Psoas muscle (tissue), 8 donors: ENCODE measurements at places on chromosomes 7 and 10.

- peaks cover 4% of the 10 kb centered on the region for H3K36me3 ChIP-seq
- H3K27me3 ChIP-seq = peaks cover 2% of the 10 kb centered on the region
- H3K4me3 ChIP-seq = no peak overlapping the region
- DNase-seq = no peak
- H3K27ac ChIP-seq = no peak overlapping the region
Measured at GRCh38 chr10:119518176-119518575, 24.3 kb downstream of the RGS10 start.

DNA sequence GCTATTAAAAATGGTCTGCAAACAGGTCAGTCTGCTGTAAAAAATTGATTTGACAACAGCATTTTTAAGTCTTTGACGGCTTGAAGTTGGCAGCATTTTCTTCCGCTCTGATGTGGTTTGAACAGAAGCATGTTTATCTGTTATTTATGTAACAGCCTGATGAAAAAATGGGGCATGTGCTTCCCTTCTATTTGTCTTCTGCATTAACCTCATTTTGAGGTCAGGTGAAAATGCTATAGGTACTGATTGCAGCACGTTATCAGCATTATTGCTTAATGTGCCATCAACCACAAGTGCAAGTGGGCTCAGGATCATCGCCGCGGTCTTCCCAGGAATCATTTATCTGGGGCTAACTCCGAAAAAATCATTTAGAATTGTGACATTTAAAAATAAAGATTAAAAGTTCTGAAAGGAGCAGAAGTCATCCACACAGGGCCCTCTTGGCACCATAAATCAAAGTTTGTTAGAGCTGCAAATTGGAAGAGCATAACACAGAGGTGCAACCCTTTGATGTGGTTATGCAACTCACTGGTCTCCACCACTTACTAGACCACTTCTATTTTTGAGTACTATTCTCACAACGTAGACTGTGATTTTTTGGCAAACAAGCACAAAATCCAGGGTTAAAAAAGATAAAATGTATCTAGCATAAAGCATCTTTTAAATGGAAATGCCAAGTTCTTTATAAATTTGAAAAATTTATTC, 307.7 kb downstream of the MDFIC start:
- no peaks in the 10 kb centered on the region for H3K4me1 ChIP-seq
- no peak overlapping the region for H3K4me3 ChIP-seq
- no peak for DNase-seq
- H3K27ac ChIP-seq = no peak overlapping the region

- peak; percentile 95 for DNase-seq
- H3K27ac ChIP-seq = no peak overlapping the region
- H3K4me1 ChIP-seq = peaks cover 22% of the 10 kb centered on the region
- peak overlapping the region; percentile 1 for H3K4me3 ChIP-seq
Measured at GRCh38 chr7:41955893-41956675, 253.2 kb upstream of the INHBA start.

- no peak overlapping the region for H3K27ac ChIP-seq
- H3K27me3 ChIP-seq = no peaks in the 10 kb centered on the region
Measured at GRCh38 chr7:15439853-15440252, 122.0 kb downstream of the AGMO start.

DNA sequence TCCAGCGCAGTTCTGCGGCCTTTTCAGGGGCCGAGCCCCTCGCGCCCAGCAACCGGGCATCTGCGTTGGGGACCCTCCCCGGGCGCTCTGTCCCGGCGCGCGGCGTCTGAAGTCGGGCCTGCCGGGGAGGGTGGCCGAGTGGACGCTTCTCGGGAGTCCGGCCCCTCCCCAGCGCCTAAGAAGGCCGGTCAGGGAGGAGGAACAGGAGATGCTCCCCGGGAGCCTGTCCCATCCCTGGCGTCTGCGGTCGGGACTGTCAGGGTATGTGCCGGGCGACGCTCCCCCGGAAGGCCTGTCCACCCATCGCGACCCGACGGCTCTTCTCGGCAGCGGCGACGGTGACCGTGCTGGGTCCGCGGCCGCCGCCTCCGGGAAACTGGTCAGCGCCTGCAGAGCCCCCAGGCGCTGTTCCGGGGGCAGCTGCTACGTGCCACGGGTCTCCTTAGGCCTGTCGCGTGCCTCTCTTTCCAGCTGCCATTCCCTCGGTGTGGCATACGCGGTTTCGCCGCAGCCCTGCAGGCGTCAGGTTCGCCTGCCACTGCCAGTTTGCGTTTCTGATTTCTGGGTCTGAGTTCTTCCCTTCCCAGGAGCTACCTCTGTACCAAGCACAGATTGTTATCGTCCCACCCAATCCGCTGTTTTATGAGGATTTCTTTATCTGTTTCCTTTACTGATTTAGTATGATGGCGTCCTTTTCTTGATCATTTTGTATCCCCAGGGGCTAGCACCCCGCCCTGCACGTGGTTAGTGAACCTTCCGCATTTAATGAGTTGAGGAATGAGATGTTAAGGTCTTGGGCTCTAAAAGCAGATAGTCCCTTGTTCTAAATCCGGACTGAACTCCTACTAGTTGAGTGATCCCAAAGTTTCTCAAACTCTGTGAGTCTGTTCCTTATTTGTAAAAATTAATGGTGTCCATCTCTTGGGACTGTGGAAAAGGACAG, 782 bp downstream of the IFIT5 start:
- H3K27ac ChIP-seq = peak overlapping the region; percentile 82
- peaks cover 6% of the 10 kb centered on the region for H3K4me1 ChIP-seq
- no peaks in the 10 kb centered on the region for H3K27me3 ChIP-seq
- H3K36me3 ChIP-seq = peaks cover 15% of the 10 kb centered on the region
- peak; percentile 52 for DNase-seq
- H3K4me3 ChIP-seq = peak overlapping the region; percentile 85

DNA sequence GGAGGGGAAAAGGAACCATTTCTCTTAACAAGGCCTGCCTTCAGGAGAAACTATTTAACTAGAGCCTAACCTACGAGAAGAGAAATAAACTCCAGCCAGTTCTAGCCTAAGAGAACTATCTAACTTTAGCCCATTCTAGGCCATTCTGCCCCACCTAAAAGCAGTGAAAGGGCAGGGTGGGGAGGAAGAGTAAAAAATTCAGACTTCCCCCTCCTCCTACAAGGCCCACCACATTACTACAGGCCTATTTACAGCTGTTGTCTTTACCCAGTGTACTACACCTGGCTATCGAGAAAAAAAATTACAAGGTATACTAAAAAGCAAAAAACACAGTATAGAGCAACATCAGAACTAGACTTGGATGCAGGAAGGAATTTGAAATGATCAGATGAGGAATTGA, 93.0 kb downstream of the KMT2C start:
- no peak for DNase-seq
- peak overlapping the region; percentile 3 for H3K27ac ChIP-seq
- no peaks in the 10 kb centered on the region for H3K27me3 ChIP-seq
- peaks cover 65% of the 10 kb centered on the region for H3K4me1 ChIP-seq
- H3K4me3 ChIP-seq = no peak overlapping the region

GRCh38 chr10:124983321-124983720, 41.4 kb downstream of the ZRANB1 start:
- H3K27me3 ChIP-seq = no peaks in the 10 kb centered on the region
- no peak for DNase-seq
- no peak overlapping the region for H3K27ac ChIP-seq
- peaks cover 66% of the 10 kb centered on the region for H3K36me3 ChIP-seq
- peaks cover 2% of the 10 kb centered on the region for H3K4me1 ChIP-seq

GRCh38 chr10:31340343-31340742, 21.3 kb downstream of the ZEB1 start:
- no peak for DNase-seq
- H3K27ac ChIP-seq = no peak overlapping the region
- no peaks in the 10 kb centered on the region for H3K36me3 ChIP-seq
- H3K27me3 ChIP-seq = no peaks in the 10 kb centered on the region

DNA sequence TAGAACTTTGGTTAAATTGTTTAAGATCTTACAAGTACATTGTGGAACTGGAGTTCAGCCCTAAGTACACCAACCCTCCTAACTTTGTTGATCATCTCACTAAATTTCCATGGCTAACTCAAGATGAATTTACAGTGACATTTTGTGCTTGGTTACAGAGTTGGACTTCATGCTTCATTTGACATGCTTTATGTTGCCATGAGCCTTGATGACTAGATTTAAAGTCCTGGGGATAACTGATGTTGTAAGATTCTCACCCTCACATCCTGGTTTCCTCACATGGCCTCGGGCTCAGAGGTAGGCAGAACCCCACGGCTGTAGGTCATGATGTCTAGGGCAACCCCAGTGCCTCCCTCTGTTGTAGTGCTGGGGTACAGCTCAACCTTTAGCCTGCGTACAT, 397.2 kb upstream of the IGFBP3 start:
- no peak overlapping the region for H3K27ac ChIP-seq
- H3K4me1 ChIP-seq = no peaks in the 10 kb centered on the region
- H3K4me3 ChIP-seq = no peak overlapping the region

GRCh38 chr7:134605978-134606923, 40.4 kb upstream of the BPGM start:
- no peaks in the 10 kb centered on the region for H3K4me1 ChIP-seq
- DNase-seq = peak; percentile 62
- no peak overlapping the region for H3K4me3 ChIP-seq
- H3K36me3 ChIP-seq = no peaks in the 10 kb centered on the region
- H3K27me3 ChIP-seq = peaks cover 3% of the 10 kb centered on the region

DNA sequence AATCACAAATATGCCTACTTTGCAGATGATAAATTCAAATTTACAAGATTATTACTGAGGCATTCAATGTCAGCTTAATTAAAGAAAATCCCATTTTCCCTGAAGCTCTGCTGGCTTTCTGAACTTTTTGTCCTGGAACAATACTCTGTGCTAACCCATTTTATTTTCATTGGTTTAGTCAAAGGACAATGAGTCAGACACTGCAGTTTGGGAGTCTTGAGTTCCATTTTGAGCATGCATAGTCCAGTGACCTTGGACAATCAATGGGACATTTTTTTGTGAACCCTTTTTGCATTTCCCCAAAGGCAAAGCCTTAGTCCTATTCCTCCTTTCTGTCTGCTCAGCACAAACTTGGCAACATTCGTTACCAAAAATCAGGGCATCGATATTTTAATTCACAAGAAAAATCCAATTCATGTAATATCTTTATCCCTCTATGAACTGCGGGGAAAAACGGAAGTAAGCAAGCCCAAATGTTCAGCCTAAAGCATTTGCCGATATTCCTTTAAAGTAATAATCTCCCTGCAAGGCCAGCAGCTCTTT, 339.8 kb downstream of the RNLS start:
- no peaks in the 10 kb centered on the region for H3K36me3 ChIP-seq
- DNase-seq = no peak
- peak overlapping the region; percentile 82 for H3K27ac ChIP-seq
- H3K4me1 ChIP-seq = peaks cover 59% of the 10 kb centered on the region

GRCh38 chr10:123831259-123831658, 60.3 kb downstream of the CPXM2 start:
- no peak overlapping the region for H3K4me3 ChIP-seq
- no peak overlapping the region for H3K27ac ChIP-seq
- no peaks in the 10 kb centered on the region for H3K36me3 ChIP-seq
- no peaks in the 10 kb centered on the region for H3K4me1 ChIP-seq
- H3K27me3 ChIP-seq = no peaks in the 10 kb centered on the region

DNA sequence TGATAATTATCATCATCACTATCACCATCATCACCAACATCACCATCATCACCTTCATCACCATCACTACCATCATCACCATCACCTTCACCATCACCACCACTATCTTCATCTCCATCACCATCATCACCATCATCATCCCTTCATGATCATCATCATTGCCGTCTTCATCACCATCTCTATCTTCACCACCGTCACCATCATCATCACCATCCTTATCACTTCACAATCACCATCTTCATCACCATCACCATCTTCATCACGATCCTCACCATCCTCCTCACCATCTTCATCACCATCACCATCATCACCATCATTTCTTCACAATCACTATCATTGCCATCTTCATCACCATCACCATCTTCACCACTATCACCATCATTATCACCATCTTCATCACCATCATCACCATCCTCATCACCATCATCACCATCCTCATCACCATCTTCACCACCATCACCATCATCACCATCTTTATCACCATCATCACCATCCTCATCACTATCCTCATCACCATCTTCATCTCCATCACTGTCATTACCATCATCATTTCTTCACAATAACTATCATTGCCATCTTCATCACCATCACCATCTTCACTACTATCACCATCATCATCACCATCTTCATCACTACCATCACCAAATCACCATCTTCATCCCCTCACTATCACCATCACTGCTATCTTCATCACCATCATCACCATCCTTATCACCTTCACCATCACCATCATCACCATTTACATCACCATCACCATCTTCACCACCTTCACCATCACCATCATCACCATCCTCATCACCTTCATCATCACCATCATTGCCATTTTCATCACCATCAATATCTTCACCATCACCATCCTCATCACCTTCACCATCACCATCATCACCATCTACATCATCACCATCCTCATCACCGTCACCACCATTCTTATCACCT, 72.4 kb upstream of the DNAAF5 start:
- no peak overlapping the region for H3K4me3 ChIP-seq
- no peaks in the 10 kb centered on the region for H3K4me1 ChIP-seq
- H3K27me3 ChIP-seq = no peaks in the 10 kb centered on the region

DNA sequence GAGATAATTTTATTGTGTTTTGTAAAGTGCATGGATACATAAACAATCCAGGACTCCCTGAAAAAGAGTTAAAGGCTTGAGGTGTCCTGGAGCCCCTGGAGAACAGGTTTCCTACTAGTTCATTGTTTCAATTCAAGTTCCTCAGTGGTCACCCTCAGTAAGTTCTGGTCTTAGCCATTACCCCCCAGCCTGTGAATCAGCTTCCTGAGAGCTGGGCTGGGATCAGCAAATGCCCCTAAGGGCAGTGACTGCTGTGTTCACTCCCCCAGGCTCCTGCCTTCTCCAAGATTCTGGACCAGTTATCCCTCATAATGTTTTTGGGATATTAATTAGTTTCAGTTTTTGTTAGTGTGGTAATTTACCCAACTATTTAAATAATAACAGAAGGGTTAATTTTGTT, 151.6 kb upstream of the PRSS58 start:
- no peaks in the 10 kb centered on the region for H3K27me3 ChIP-seq
- DNase-seq = no peak
- no peaks in the 10 kb centered on the region for H3K36me3 ChIP-seq

DNA sequence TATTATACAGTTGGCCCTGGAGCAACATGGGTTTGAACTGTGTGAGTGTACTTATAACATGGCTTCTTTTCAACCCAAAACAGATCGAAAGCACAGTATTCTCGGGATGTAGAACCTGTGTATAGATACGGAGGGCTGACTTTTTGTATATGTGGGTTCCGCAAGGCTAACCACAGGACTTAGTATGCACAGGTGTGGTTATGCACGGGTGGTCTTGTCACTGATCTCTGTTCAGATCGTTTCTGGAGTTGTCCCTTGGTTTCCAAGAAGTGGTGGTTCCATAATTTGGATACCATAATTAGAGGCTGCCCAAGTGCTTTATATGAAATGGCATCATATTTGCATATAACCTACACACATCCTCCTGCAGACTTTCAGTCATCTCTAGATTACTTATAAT, 10.9 kb upstream of the BHLHA15 start:
- H3K36me3 ChIP-seq = peaks cover 46% of the 10 kb centered on the region
- H3K27me3 ChIP-seq = no peaks in the 10 kb centered on the region
- H3K4me3 ChIP-seq = no peak overlapping the region
- DNase-seq = no peak
- H3K27ac ChIP-seq = no peak overlapping the region

- H3K4me3 ChIP-seq = no peak overlapping the region
- no peak overlapping the region for H3K27ac ChIP-seq
- DNase-seq = no peak
- no peaks in the 10 kb centered on the region for H3K27me3 ChIP-seq
- H3K36me3 ChIP-seq = peaks cover 76% of the 10 kb centered on the region
Measured at GRCh38 chr10:110897184-110897583, 21.8 kb downstream of the BBIP1 start.
